ENCODE measurements at places on chromosomes 6 and 20.

- no peaks in the 10 kb centered on the region for H3K36me3 ChIP-seq
- no peaks in the 10 kb centered on the region for H3K27me3 ChIP-seq
- no peak for DNase-seq
Observed at GRCh38 chr20:6180531-6180930, 57.7 kb upstream of the FERMT1 start.

GRCh38 chr20:40643891-40644290, 45.1 kb downstream of the MAFB start:
- H3K27me3 ChIP-seq, result no peaks in the 10 kb centered on the region
- no peak for DNase-seq
- H3K4me3 ChIP-seq, result no peak overlapping the region
- no peak overlapping the region for H3K27ac ChIP-seq
- no peaks in the 10 kb centered on the region for H3K36me3 ChIP-seq
- H3K4me1 ChIP-seq, result no peaks in the 10 kb centered on the region

GRCh38 chr20:44745598-44746366, at the start of gene KCNK15:
Gene KCNK15, plus strand, starts transcription at chr20:44745865. Its CDS starts 46 bp downstream, at chr20:44745911.
- H3K4me3 ChIP-seq, result peak within 1 kb of the TSS; percentile 59
- H3K27me3 ChIP-seq, result no peaks in the 10 kb centered on the region
- no peaks in the 10 kb centered on the region for H3K4me1 ChIP-seq
- no peaks in the 10 kb centered on the region for H3K36me3 ChIP-seq

DNA sequence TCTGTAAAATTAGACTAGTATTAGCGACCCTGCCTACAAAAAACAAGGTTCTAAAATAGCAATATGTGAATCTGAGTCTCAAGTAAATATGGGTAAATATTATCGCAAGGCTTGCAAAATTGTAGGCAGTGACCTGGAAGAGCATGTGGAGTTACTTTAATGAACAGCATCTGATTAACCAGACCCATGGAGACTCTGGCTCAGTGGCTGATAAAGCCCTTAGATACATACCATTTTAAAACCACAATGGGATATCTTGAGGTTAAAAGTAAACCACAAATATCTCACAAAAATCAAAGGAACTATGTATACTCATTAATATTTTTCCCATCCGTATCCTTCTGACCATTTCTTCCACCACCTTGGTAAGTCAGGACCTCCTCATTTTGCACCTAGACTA, 187.0 kb downstream of the MTFR2 start:
- H3K4me3 ChIP-seq, result no peak overlapping the region
- H3K27ac ChIP-seq, result no peak overlapping the region
- no peak for DNase-seq
- H3K4me1 ChIP-seq, result no peaks in the 10 kb centered on the region

DNA sequence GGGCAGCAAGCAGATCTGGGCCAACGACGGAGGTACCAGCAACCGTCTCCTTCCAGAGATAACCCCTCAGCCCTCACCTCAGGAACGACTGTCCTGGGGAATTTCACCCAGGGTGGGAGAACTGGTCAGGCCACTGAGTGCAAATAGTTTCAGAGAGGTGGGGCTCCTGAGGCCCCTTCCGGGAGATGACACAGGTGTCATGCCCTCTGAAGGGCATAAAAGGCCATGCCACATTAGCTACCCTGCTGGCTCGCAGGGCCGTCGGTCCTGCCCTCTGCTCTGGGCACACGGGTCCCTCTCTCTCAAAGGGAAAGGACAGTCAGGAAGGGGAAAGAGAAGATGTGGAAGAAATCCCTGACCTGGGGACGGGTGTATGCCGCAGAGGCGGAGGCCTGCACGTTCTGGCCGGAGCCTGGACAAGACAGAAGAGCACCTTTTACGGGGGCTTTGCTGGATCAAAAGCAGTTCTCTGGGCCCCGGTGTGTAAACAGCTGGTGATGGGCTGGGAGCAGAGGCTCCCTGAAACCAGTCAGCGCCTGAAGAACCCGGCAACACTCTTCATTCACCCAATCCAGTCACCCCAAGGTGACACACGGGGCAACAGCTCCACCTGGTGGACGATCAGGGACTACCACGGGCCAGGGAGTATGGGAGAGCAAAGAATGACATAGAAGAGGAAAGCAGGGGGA, 6.4 kb upstream of the TAF8 start:
- DNase-seq, result peak; percentile 84
- no peaks in the 10 kb centered on the region for H3K36me3 ChIP-seq
- H3K27me3 ChIP-seq, result no peaks in the 10 kb centered on the region
- peak overlapping the region; percentile 97 for H3K27ac ChIP-seq

DNA sequence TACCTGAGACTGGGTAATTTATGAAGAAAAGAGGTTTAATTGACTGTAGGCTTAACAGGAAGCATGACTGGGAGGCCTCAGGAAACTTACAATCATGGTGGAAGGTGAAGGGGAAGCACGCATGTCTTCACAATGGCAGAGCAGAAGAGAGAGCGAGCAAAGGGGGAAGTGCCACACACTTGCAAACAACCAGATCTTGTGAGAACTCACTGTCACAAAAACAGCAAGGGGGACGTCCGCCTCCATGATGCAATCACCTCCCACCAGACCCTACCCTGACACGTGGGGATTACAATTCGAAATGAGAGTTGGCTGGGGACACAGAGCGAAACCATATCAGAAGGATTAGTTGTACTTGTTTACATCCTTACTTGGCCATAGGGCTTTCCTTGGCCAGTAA, 49.7 kb downstream of the FIG4 start:
- H3K27ac ChIP-seq, result no peak overlapping the region
- DNase-seq, result no peak
- no peaks in the 10 kb centered on the region for H3K4me1 ChIP-seq
- H3K36me3 ChIP-seq, result no peaks in the 10 kb centered on the region
- no peak overlapping the region for H3K4me3 ChIP-seq

GRCh38 chr6:152241013-152241766, 396.0 kb downstream of the SYNE1 start:
- H3K36me3 ChIP-seq, result no peaks in the 10 kb centered on the region
- H3K4me3 ChIP-seq, result no peak overlapping the region
- H3K4me1 ChIP-seq, result peaks cover 36% of the 10 kb centered on the region

- no peak for DNase-seq
- H3K4me1 ChIP-seq, result no peaks in the 10 kb centered on the region
- no peaks in the 10 kb centered on the region for H3K36me3 ChIP-seq
Observed at GRCh38 chr6:166031275-166031674, 136.4 kb downstream of the TBXT start.
